ENCODE measurements at places on chromosomes 6 and 20. TPM values are rescaled to one million over a fixed set of nuclear protein-coding genes. Genes with fewer than 3 reads are reported as not detected.

COL21A1 gene
- 12.6 TPM for total RNA-seq

LY86 gene
- total RNA-seq: not detected

THBD gene
- total RNA-seq: 4.7 TPM

VNN1 gene
- total RNA-seq: not detected

CAGE1 gene
- total RNA-seq: 0.08 TPM

ARHGAP40 gene
- total RNA-seq: 0.06 TPM

SLC44A4 gene
- total RNA-seq: not detected

FGD2 gene
- not detected for total RNA-seq

TLDC2 gene
- not detected for total RNA-seq

DNA sequence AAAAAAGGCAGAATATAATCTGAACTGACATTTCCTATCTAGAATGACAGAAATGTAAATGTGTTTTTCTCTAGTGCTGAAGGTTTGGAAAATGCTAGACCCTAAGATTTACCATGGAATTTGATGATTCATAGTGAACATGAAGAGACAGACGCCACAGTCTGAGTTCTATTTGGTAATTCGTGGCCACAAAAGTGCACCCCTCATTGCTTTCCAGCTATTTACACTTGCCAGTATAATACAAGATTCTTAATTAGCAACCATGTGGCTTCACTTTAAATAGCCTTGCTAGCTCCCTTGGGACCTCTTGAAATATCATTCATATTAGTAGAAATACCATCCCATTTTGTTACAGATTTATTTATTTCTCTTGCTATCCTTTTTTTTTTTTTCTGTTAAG lies 636.8 kb downstream of the PRKN start:
- H3K36me3 ChIP-seq: no peaks in the 10 kb centered on the region
- H3K27me3 ChIP-seq: no peaks in the 10 kb centered on the region
- H3K4me1 ChIP-seq: no peaks in the 10 kb centered on the region
- H3K4me3 ChIP-seq: no peak overlapping the region

GRCh38 chr6:16481697-16482399 lies 243.5 kb downstream of the GMPR start:
- no peak overlapping the region for H3K4me3 ChIP-seq
- H3K4me1 ChIP-seq: no peaks in the 10 kb centered on the region
- H3K27me3 ChIP-seq: no peaks in the 10 kb centered on the region

DNA sequence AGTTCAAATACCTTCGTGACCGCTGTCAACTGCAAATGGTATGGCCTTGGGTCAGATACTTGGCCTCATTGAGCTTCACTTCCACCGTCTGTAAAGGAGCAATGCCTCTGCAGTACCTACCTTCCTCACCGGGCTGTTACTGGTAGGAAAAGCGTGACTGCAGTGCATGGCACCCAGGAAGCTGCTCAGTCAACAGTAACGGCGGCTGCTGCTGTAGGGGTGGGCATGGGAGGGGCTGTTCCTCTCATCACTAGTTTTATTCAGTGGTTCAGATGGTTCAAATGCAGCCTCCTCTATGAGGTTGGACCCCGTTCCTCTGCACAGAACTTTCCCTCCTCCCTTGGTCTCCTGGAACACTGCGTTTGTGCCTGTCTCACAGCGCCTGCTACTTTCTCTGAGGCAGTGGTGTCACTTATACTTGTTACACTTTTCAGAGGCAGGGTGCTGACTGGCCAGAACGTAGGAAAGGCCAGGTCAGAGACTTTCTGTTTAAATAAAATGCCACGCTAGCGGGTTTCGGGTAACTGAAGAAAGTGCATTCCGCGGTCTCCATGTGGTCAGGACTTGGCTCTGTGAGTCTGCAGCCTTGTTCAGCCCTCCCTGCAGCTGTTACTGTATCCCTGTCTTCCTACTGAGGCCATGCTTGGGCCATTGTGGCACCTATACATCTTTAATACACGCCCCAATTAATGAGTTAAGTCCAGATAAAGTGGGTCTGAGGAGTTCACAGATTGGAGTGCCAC lies 279.6 kb downstream of the NRN1 start:
- H3K4me3 ChIP-seq: no peak overlapping the region
- peak; percentile 57 for DNase-seq
- H3K27me3 ChIP-seq: no peaks in the 10 kb centered on the region
- H3K27ac ChIP-seq: no peak overlapping the region

DNA sequence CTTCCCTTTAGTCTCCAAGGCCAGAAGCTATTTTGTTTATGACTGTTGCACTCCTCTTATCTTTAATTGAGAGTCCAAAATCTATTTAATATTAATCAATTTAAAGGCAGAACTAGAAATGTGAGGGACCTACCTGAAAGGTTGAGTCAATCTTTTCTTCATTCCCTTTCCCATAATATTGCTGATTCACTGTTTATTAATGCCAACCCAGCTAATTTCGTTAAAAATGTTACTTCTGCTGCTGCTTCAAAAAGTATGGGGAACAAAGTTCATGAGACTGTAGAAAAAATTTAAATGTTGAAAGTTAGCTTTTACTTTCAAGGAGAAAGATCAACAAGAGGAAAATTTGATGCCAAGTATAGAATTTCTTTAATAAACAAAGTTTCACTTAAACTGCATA lies 365.3 kb downstream of the TENT5A start:
- no peaks in the 10 kb centered on the region for H3K27me3 ChIP-seq
- no peak overlapping the region for H3K4me3 ChIP-seq
- no peak overlapping the region for H3K27ac ChIP-seq
- H3K4me1 ChIP-seq: no peaks in the 10 kb centered on the region

DNA sequence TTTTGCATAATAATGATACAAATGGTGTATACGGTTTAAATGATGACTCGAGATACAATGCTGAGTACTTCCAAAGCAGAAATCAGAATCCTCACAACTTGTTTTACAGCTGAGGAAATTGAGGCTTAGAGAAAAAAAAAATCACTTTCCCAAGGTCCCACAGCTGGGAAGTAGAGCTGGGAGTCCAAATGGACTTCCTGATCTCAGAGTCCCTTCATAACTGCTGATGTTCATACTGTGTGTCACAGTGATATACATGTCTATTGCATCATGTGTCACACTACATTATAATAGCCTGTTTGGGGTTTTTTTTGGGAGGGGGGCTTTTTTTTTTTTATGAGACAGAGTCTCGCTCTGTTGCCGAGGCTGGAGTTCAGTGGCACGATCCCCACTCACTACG lies 8.5 kb downstream of the HM13 start:
- no peaks in the 10 kb centered on the region for H3K4me1 ChIP-seq
- H3K4me3 ChIP-seq: no peak overlapping the region
- H3K27ac ChIP-seq: no peak overlapping the region
- H3K36me3 ChIP-seq: peaks cover 48% of the 10 kb centered on the region
- H3K27me3 ChIP-seq: no peaks in the 10 kb centered on the region

- no peak overlapping the region for H3K27ac ChIP-seq
- H3K36me3 ChIP-seq: no peaks in the 10 kb centered on the region
- H3K4me3 ChIP-seq: no peak overlapping the region
- H3K27me3 ChIP-seq: peaks cover 10% of the 10 kb centered on the region
Measured at GRCh38 chr20:10064611-10065010, 29.8 kb downstream of the ANKEF1 start.

DNA sequence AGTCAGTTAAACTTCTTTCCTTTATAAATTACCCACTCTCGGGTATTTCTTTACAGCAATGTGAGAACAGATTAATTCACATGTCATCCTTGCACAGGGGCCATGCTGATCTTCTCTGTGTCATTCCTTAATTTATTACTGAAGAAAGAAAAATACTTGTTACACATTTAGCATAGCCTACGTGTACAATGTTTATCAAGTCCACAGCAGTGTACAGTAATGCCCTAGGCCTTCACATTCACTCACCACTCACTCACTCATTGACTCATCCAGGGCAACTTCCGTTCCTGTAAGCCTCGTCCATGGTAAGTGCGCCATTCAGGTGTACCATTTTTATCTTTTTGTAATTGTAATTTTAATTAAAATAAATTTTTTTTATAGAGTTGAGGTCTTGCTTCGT lies 73.6 kb downstream of the RSPH3 start:
- peak overlapping the region; percentile 52 for H3K27ac ChIP-seq
- no peaks in the 10 kb centered on the region for H3K27me3 ChIP-seq
- DNase-seq: peak; percentile 43
- H3K36me3 ChIP-seq: no peaks in the 10 kb centered on the region

DNA sequence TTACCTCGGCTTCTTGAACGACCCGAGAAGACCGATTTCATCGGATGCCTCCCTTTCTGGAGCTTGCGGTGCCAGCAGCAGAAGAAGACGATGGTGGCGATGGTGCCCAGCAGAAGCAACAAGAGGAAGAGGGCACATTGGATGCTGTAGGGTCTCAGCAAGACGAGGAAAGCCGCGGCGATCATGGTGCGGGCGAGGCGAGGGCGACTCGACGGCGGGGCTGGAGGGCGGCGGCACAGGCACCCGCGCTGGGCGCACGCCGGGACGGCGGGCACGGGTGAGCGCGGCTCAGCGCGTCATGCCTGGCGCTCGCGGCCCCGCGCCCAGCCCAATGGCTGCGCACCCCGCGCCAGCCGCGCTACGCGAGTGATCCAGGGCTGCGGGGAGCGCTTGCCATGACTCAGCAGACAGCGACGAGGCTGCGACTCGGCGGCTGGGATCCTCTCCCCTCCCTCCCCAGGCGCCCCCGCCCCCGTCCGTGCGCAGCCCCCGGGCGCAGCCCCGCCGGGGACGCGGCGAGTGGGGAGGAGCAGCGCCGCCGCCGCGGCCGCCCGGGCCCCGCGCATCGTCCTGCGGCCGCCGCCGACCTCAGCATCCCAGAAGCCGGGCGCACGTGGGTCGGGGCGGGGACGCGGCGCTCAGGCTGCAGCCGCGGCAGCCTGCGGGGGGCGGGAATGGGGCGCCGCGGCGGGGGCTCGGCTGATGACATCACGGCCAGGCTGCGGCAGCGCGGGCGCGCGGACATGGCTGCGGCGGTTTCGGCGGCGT lies at the start of gene BEND6:
TSS of gene BEND6 (plus strand) at position 705 of the 768 bp plus-strand sequence. CDS start 26,704 bp downstream, outside the sequence.
- peak within 1 kb of the TSS; percentile 74 for H3K27ac ChIP-seq
- H3K4me3 ChIP-seq: peak within 1 kb of the TSS; percentile 87
- H3K27me3 ChIP-seq: no peaks in the 10 kb centered on the region
- peaks cover 14% of the 10 kb centered on the region for H3K36me3 ChIP-seq

GRCh38 chr6:121550491-121551010 lies 115.1 kb downstream of the GJA1 start:
- H3K27ac ChIP-seq: peak overlapping the region; percentile 75
- H3K27me3 ChIP-seq: no peaks in the 10 kb centered on the region
- no peaks in the 10 kb centered on the region for H3K36me3 ChIP-seq
- peaks cover 33% of the 10 kb centered on the region for H3K4me1 ChIP-seq
- H3K4me3 ChIP-seq: no peak overlapping the region

- peaks cover 31% of the 10 kb centered on the region for H3K4me1 ChIP-seq
- no peaks in the 10 kb centered on the region for H3K27me3 ChIP-seq
- DNase-seq: no peak
- peaks cover 63% of the 10 kb centered on the region for H3K36me3 ChIP-seq
Measured at GRCh38 chr6:56647172-56647762, 4.6 kb upstream of the DST start.

- H3K4me1 ChIP-seq: no peaks in the 10 kb centered on the region
- H3K27me3 ChIP-seq: 0 out of 2 replicates have a peak, but pooled peaks cover 6% of the 10 kb centered on the region
- no peak overlapping the region for H3K4me3 ChIP-seq
- H3K27ac ChIP-seq: no peak overlapping the region
Measured at GRCh38 chr20:43770342-43770741, 43.5 kb upstream of the GTSF1L start.

DNA sequence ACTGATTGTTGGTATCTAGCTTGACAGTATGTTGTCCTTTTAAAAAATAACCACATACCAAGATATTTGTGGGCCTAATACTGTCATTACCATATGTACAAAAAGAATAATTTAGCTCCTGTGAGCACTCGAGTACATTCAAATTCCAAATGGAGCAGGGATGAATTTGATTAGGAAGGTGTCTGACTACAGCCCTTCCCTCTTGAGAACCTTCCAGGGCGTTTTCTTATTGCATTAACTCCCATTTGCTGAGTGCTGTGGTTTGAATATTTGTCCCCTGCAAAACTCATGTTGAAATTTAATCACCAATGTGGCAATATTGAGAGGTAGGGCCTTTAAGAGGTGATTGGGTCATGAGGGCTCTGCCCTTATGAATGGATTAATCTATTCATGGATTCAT lies 76.9 kb upstream of the RALY start:
- H3K27ac ChIP-seq: no peak overlapping the region
- DNase-seq: no peak
- H3K27me3 ChIP-seq: no peaks in the 10 kb centered on the region
- H3K36me3 ChIP-seq: no peaks in the 10 kb centered on the region

GRCh38 chr20:48431653-48432493 lies 395.9 kb downstream of the PREX1 start:
- H3K36me3 ChIP-seq: no peaks in the 10 kb centered on the region
- no peaks in the 10 kb centered on the region for H3K4me1 ChIP-seq
- H3K4me3 ChIP-seq: no peak overlapping the region
- peaks cover 18% of the 10 kb centered on the region for H3K27me3 ChIP-seq

DNA sequence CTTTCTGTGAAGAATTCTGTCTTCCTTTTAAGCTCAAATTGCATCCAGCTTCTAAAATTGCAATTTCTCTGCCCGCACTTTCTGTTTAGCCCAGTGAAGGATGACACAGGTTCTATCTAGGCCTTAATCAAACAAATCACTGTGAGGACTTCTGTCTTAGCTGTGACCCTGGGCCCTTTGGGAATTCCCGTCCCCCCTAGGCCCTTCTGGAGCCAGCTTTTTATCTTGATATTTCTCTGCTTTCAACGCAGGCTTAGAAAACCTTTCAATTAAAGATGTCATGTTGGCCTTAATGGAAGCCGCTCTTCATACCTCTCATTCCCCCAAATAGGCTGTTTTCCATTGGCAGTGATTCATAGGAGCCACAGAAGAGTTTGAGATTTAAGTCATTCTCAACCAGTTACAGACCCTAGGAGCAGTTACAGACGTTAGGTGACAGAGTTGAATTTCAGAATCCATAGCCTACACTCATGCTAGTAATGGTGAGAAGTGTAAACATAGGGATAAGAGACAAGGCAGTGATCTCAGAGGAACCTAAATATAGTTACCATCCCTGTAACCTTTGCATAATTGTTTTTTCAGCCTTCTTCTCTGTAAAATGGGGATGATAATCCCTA lies 74.8 kb upstream of the FLRT3 start:
- no peak overlapping the region for H3K27ac ChIP-seq
- no peak overlapping the region for H3K4me3 ChIP-seq
- no peaks in the 10 kb centered on the region for H3K4me1 ChIP-seq

GRCh38 chr6:33768644-33769120 lies 20.2 kb downstream of the LEMD2 start:
- H3K27ac ChIP-seq: peak overlapping the region; percentile 5
- DNase-seq: peak; percentile 93
- no peak overlapping the region for H3K4me3 ChIP-seq
- no peaks in the 10 kb centered on the region for H3K27me3 ChIP-seq

GRCh38 chr20:10020937-10021336 lies 13.8 kb upstream of the ANKEF1 start:
- no peak overlapping the region for H3K27ac ChIP-seq
- no peaks in the 10 kb centered on the region for H3K4me1 ChIP-seq
- no peaks in the 10 kb centered on the region for H3K36me3 ChIP-seq
- peaks cover 3% of the 10 kb centered on the region for H3K27me3 ChIP-seq

- no peaks in the 10 kb centered on the region for H3K27me3 ChIP-seq
- no peaks in the 10 kb centered on the region for H3K36me3 ChIP-seq
- no peak overlapping the region for H3K4me3 ChIP-seq
- DNase-seq: no peak
Measured at GRCh38 chr20:35237486-35237885, 11.0 kb downstream of the MMP24 start.
